GM12878 (cell line): ENCODE measurements at places on chromosomes 2 and 18. TPM values are rescaled to one million over a fixed set of nuclear protein-coding genes. Genes with fewer than 3 reads are reported as not detected.

Gene KCNK3
- total RNA-seq = 0.11 and 0.13 TPM in 2 replicates

Gene CENPA
- total RNA-seq = 32.1 and 33.7 TPM in 2 replicates

GRCh38 chr2:67008155-67008554 is 389.0 kb upstream of the ETAA1 start:
- H3K36me3 ChIP-seq = no peaks in the 10 kb centered on the region
- no peaks in the 10 kb centered on the region for H3K4me1 ChIP-seq
- H3K4me3 ChIP-seq = no peak overlapping the region
- no peak for DNase-seq
- no peaks in the 10 kb centered on the region; the same call in 1 of the 2 replicates for H3K27me3 ChIP-seq

GRCh38 chr2:234463626-234464290 is 33.1 kb downstream of the ARL4C start:
- H3K27ac ChIP-seq = no peak overlapping the region
- no peak overlapping the region for H3K4me3 ChIP-seq
- H3K27me3 ChIP-seq = no peaks in the 10 kb centered on the region; the same call in 1 of the 2 replicates
- DNase-seq = no peak

GRCh38 chr2:149906886-149907285 is 319.3 kb upstream of the MMADHC start:
- H3K36me3 ChIP-seq = no peaks in the 10 kb centered on the region
- no peaks in the 10 kb centered on the region for H3K27me3 ChIP-seq
- no peak for DNase-seq
- no peaks in the 10 kb centered on the region for H3K4me1 ChIP-seq
- no peak overlapping the region for H3K4me3 ChIP-seq
- no peak overlapping the region for H3K27ac ChIP-seq

Gene SKOR2
- not detected in 2 replicates for total RNA-seq

Gene COL4A4
- total RNA-seq = 3.4 and 4.0 TPM in 2 replicates
